Activated naive CD8-positive, alpha-beta T cell treated with anti-CD3 and anti-CD28 coated beads for 36 hours (primary cell): ENCODE measurements at places on chromosomes 7 and 10.
A peak's percentile ranks its signal among the peaks of the same experiment; 100 is the strongest.

DNA sequence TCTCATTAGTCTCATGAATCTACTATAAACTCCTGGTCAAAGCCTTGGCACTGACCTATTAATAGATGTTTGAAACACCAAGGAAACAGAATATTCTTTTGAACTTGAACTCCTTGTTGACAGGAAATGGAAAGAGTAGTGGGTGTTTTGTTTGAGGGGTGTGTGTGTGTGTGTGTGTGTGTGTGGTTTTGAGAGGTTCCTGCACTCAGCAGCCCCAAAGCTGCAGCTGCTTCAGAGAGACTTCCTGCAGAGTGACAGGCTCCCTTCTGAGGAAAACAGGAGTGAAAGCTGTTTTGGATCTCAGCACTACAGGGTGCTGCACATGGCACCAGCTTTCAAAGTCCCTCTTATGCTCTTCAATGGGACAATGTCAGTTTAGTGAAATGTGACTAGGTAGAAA lies 546.5 kb upstream of the STEAP1 start:
- peak; percentile 32 for DNase-seq

DNA sequence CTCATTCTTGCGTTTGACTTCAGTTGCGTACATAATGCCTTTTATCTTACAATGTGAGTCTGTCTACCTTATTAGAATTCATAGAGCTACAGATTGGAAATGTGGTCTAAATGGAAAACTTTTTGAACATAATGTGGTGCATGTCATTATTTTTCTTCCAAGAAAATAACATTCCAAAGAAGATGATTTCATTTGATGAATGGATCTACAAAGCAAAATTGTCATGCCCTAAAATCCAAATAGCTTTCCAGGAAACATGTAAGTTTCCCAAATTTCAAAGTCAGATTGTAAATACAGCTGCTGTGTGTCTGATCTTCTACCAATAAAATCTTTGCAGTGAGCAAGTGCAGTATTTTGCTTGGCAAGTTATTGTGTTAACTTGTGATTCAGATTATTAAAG lies 101.8 kb upstream of the FZD8 start:
- no peak for DNase-seq

DNA sequence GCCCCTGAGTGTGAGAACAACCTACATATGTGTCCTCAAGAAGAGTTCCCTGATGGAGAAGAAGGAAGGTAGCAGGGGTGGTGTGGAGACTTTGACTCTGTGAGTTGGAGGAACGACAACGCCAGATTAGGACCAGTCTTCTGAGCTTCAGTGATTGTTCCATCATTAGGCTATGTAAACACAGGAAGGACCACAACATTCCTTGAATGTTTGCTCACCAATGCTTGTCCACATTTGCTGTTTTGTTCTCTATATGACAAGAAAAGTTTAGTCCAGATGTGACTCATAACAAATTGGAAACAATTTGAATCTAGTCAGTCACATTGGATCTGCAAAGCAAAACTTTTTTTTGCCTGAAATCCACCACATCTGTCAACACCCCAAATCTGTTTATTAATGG lies 62.7 kb downstream of the ENTPD1 start:
- no peak for DNase-seq

DNA sequence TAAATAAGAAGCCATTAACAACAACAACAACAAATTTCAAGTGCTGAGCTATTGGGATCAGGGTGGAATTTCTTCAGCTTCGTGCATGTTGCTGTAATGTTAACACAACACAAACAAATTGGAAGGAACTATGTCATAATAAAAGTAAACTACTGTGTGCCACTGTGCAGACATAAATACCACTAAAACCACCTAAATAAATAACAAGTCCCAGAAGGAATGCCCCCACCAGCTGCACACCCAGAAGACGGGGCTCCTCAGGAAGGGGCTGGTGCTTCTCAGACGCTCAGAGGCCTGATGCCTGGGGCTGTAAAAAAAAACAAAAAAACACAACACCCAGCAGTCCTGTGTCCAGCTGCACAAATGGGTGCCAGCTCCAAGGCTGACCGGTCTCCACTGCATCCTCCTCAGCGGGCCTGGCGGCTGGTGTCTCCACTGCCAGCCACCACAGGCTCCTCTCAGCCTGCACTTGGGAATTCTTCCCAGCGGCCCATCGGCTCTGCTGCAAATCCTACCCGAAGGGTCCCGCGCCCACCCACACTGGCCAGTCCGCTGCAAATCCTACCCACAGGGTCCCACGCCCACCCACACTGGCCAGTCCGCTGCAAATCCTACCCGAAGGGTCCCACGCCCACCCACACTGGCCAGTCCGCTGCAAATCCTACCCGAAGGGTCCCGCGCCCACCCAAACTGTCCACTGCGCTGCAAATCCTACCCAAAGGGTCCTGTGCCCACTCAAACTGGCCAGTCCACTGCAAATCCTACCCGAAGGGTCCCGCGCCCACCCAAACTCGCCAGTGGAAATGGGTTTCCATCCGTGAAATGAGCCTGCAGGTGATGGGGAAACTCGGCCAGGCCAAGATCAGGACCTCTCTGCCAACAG lies 35.8 kb upstream of the DNAAF5 start:
- no peak for DNase-seq

DNA sequence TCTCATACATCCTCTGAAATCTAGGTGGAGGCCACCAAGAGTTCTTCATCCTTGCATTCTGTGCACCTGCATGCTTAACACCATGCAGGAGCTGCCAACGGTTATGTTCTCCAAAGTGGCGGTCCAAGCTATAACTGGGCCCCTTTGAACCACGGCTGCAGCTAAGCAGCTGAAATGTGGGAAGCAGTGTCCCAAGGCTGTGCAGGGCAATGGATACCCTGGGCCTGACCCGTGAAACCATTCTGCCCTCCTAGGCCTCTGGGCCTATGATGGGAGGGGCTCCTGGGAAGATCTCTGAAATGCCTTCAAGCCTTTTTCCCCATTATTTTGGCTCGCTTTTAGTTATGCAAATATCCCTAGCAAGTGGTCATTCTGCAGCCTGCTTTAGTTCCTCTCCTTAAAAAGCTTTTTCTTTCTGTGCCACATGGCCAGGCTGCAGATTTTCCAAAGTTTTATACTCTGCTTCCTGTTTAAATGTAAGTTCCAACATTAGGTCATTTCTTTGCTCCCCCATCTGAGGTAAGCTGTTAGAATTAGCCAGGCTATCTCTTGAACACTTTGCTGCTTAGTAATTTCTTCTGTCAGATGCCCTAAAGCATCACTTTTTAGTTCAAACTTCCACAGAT lies 7.7 kb upstream of the GTPBP4 start:
- DNase-seq: no peak

DNA sequence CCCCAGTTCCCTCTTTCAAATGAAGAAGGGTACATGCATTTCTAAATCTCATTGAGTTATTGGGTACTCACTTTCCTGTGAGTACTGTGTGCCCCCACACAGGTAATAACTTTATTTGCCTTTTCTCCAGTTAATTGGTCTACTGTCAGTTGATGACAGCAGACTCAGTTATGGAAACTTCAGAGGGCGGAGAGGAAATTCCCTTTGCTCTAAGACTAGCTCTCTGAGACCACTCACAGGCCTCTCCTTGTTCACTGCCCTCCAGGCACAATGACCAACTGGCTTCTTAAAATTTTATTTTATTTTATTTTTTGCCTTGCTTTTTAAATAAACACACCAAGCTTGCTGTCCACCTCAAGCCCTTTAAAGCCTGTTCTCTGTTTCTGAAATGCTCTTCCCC lies 235.8 kb upstream of the AOAH start:
- DNase-seq: no peak

DNA sequence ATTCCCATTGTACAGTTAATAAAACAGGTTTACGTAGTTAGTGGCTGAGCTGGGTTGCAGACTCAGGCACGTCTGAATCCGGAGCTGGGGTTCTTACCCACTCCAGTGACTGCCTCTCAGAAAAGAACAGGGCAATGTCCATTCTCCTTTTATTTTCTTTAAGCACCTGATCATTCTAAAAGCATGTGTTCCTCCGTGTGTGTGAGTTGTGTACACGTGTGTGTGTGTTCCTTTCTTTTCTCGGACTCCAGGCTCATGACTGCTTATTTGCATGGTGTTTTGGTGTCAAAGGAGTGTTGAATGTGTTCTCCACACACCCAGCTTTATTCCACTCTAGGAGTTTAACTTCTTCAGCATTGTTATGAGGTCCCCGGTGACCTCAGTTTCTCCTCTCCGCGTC lies 260.1 kb downstream of the SNX10 start:
- DNase-seq: no peak

- DNase-seq: no peak
Measured at GRCh38 chr10:24569828-24570657, 153.6 kb downstream of the ARHGAP21 start.

GRCh38 chr10:23988006-23988405 lies 220.9 kb upstream of the KIAA1217 start:
- DNase-seq: no peak

GRCh38 chr10:73018632-73019031 lies 64.0 kb upstream of the PLA2G12B start:
- DNase-seq: no peak

GRCh38 chr10:133401500-133401899 lies 7.5 kb downstream of the MTG1 start:
- no peak for DNase-seq

GRCh38 chr10:15324611-15325010 lies 46.5 kb downstream of the FAM171A1 start:
- DNase-seq: no peak

DNA sequence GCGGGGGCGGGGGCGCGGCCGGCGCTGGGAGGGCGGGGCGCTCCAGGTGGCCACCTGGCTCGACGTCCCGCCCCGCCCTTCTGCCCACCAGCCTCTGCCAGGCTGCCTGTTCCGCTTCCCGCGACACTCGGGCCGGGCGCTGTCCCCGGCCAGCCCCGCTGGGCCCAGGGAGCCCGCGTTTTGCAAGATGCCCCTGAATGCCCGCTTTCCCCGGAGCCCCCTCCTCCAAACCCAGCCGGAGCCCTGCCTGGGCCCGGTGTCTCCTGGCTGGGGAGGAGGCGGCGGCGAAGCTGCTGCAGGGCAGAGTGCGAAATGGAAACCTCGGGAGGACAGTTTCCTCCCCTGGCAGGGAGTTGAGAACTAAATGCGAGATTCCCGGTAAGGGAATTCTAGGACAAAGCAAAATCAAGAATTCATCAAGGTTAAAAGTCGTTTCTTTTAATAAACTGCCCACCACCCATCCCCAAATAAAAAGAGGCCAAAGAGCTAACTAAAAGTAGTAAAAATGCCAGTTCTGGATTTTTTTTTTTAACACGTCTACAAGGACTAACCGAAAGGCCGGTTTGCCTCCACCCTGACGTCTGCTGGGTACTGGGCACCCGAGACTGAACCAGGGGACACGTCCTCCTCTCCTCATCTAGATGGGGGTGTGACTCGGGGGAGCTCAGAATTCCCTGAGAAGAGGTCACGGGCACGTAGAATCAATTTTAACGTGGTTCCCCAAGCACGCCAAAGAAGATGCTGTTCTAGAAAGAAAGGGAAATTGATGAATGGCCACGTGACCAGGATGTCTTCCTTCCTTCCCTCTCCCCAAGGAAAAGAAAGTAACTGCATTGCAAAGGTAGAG lies 200.4 kb upstream of the NFE2L3 start:
- DNase-seq: no peak

DNA sequence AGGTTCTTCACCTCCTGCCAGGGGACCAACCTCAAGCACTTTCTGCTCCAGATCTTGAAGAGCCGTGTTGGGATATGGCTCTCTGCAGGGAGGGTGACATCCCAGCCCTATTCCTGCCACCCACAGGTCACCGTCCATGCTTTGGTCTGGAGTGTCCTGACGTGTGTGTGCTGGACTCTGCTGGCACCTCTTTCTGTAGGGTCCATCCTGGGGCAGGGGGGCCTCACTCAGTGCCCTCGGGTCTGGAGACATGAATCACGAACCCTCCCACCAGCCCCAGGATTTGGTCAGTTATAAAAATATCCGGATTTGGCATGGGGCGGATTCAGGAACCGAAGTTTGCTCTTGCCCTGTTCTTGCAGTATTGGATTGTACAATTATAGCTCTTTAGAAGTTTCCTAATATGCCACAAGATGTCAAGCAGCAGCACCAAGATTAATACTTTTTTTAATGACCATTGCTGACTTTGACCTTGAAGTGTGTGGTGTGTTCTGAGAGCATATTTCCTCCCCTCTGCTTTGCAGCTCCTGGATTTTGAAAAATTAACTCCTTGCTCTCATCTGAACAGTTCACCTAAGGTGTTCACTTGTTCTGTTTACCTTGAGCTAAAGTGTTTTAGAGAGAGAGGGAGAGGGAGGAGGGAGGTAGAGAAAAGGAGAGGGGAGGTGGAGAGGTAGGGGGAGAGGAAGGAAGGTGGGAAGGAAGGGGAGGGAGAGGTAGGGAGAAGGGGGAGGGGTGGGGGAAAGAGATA lies 95.4 kb upstream of the SHH start:
- no peak for DNase-seq

DNA sequence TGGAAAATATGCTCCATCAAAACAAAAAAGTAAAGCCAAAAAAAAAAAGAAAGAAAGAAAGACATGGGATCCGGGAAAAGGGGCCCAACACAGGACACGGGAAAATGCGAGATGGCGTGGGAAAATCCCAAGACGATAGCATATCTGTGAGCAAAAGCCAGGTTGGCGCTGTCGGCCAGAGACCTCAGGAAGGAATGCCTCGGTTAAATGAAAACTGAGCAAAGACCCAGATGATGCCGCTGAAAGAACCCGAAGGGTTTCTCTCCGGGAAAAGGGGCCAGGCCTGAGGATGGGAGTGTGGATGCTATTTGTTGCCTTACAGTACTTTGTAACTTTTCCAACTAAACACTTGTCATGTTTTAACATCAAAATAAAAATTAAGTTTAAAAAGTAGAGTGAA lies 49.5 kb upstream of the PPP2R2D start:
- no peak for DNase-seq

GRCh38 chr10:120987359-120987758 lies 136.2 kb downstream of the WDR11 start:
- DNase-seq: no peak

DNA sequence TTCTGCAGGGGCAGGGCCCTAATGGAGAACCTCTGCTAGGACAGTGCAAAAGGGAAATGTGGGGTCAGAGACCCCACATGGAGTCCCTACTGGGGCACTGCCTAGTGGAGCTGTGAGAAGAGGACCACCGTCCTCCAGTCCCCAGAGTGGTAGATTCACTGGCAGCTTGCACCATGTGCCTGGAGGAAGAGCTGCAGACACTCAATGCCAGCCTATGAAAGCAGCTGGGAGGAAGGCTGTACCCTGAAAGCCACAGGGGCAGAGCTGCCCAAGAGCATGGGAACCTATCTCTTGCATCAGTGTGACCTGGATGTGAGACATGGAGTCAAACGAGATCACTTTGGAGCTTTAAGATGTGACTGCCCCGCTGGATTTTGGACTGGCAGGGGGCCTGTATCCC lies 20.3 kb upstream of the GNAT3 start:
- no peak for DNase-seq

GRCh38 chr7:33191340-33191739 lies 62.0 kb downstream of the BBS9 start:
- peak; percentile 3 for DNase-seq

GRCh38 chr7:157436763-157437480 lies 100.1 kb downstream of the DNAJB6 start:
- no peak for DNase-seq

GRCh38 chr10:72311667-72312066 lies 37.9 kb downstream of the DDIT4 start:
- no peak for DNase-seq
